Muscle of back (tissue), 13 donors: ENCODE measurements at places on chromosomes 13 and 19. TPM values are rescaled to one million over a fixed set of nuclear protein-coding genes. Genes with fewer than 3 reads are reported as not detected.

- no peak for DNase-seq
Measured at GRCh38 chr19:15126131-15126910, 19.1 kb downstream of the SYDE1 start.

- no peak for DNase-seq
Measured at GRCh38 chr13:74622284-74622683, 488.1 kb upstream of the KLF12 start.

- peak; percentile 13 for DNase-seq
Measured at GRCh38 chr13:89514534-89515312, 1832.8 kb upstream of the MIR17HG start.

- DNase-seq = no peak
Measured at GRCh38 chr13:87754097-87754496, 82.9 kb downstream of the SLITRK5 start.

GRCh38 chr13:59801107-59801880 is 362.4 kb downstream of the DIAPH3 start:
- DNase-seq = no peak

The WDR88 gene
- 0.48 TPM for polyA plus RNA-seq
